ENCODE measurements at places on chromosomes 5 and 9.

DNA sequence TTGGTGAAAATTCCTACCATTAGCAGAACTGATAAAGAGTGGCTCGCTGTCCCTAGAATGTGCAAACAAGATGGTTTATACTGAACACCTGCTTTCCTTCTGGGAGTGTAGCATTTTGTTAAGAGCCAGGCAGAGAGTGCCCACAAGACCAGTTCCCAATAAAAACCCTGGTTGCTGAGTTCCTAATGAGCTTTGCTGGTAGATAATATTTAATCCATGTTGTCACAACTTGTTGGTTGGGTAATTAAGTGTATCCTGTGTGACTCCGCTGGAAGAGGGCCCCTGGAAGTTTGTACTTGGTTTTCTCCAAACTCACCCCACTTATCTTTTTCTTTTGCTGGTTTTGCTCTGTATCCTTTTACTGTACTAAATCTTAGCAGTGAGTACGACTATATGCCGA, 39.5 kb upstream of the GOLGA1 start:
- no peak for DNase-seq

GRCh38 chr5:133779828-133780475, 167.6 kb upstream of the FSTL4 start:
- no peak for DNase-seq

GRCh38 chr5:153601377-153601776, 110.9 kb downstream of the GRIA1 start:
- DNase-seq, result no peak

- DNase-seq, result no peak
Measured at GRCh38 chr9:27400334-27400880, 103.5 kb upstream of the EQTN start.

DNA sequence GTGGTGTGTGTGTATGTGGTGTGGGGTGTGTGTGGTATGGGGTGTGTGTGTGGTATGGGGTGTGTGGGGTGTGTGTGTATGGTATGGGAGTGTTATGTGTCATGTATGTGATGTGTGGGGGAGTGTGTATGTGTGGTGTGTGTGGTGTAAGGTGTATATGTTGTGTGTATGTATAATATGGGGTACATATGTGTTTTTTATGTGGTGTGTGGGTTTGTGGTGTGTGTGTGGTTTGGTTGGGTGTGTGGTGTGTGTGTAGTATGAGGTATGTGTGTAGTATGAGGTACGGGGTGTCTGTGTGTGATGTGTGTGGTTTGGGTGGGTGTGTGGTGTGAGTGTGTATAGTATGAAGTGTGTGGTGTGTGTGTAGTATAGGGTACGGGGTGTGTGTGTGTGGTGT, 11.4 kb downstream of the ECSCR start:
- no peak for DNase-seq

All from activated CD8-positive, alpha-beta memory T cell treated with anti-CD3 and anti-CD28 coated beads for 4 hours (primary cell).